ENCODE measurements at places on chromosomes 3 and 15.

- no peak for DNase-seq
Measured at GRCh38 chr15:39114690-39115378, 466.0 kb upstream of the THBS1 start.

- DNase-seq, result no peak
Measured at GRCh38 chr3:81782585-81782984, 21.1 kb upstream of the GBE1 start.

DNA sequence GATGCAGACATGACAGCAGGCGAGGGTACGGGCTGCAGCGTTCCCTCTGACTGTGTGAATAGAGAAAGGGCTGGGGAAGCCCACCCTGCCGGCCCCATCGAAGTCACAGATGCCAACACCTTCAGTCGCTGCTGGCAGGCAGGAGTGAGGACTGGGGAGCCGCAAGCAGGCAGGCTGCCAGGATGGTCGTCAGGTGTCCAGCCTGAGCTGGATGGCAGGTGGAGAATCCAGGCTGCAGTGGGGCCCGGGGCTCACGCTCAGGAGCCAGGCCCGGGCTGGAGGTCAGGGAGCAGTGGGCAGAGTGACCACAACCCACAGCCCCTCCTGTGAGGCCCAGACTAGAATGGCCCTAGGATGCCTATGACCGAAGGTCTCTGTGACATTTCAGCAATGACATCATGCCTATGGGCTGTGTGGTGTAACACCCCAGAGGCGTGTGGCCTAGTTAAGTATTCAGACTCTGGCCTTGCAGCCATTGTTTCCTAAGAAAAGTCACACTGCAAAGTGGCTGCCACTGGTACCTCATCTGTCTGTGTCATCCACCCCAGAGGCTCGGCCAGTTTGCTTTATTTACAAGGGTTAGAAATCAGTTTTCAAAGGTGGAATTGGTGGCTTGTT, 15.7 kb downstream of the PRR23E start:
- DNase-seq, result peak; percentile 41

DNA sequence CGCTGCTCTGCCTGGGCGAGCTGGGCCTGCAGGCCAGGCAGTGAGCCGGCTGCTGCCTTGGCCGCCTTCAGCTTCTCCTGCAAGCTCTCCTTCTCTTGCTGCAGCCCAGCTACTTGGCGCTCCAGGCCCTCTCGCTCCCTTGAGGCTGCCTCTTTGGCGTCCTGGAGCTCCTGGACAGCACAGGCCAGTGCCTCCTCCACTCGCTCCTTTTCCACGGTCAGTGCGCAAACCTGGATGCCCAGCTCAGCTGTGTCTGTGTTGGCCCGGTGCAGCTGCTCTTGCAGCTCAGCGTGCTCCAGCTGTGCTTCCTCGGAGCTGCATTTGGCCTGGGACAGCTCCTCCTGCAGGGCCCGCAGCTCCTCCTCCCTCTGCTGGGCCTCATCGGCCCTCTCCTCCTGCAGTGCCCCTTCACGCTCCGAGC, 23.1 kb downstream of the CXCR6 start:
- no peak for DNase-seq

DNA sequence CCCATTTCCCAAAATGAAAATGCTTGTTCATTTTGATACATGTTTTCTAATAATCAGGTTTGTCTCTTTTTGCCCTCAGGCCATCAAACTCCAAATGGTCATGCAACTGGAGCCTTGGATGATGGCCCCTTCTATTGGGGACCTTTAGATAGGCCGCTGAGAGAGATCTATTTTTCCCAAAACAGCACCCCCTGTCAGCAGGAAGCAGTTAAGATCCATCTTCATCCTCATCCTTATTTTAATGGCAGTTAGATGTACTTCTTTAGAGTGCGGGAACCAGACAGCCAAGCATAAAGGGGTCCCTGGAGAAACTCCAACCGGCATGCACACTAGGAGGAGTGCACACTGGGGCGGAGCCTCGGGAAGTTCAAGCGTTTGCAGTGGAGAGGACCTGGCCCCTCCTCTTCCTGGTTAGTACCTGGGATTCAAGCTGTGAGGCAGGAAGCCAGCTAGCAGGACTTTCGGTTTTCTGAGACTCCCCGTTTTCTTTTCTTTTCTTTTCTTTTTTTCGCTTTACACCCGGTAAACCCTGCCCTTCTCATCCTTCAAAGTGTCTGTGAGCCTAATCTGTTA, 31.9 kb upstream of the STRIT1 start:
- DNase-seq, result no peak

GRCh38 chr3:10377148-10377725, 56.3 kb upstream of the SEC13 start:
- DNase-seq, result no peak

- DNase-seq, result no peak
Measured at GRCh38 chr3:7847021-7847420, 654.6 kb upstream of the LMCD1 start.

- DNase-seq, result no peak
Measured at GRCh38 chr15:83346342-83346741, 61.9 kb upstream of the BNC1 start.

DNA sequence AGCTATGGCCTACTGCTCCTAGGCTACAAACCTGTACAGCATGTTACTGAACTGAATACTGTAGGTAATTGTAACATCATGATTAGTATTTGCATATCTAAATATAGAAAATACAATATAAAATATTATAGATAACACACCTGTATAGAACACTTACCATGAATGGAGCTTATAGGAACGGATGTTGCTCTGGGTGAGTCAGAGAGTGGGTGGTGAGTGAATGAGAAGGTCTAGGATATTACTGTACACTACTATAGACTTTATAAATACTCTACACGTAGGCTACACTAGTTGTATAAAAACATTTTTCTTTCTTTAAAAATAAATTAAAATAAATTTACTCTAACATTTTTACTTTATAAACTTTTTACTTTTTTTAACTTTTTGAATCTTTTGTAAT, 224.0 kb upstream of the CBLB start:
- no peak for DNase-seq

- no peak for DNase-seq
Measured at GRCh38 chr3:44026220-44026865, 215.3 kb upstream of the TOPAZ1 start.
